ENCODE measurements at places on chromosomes 11 and 22.

DNA sequence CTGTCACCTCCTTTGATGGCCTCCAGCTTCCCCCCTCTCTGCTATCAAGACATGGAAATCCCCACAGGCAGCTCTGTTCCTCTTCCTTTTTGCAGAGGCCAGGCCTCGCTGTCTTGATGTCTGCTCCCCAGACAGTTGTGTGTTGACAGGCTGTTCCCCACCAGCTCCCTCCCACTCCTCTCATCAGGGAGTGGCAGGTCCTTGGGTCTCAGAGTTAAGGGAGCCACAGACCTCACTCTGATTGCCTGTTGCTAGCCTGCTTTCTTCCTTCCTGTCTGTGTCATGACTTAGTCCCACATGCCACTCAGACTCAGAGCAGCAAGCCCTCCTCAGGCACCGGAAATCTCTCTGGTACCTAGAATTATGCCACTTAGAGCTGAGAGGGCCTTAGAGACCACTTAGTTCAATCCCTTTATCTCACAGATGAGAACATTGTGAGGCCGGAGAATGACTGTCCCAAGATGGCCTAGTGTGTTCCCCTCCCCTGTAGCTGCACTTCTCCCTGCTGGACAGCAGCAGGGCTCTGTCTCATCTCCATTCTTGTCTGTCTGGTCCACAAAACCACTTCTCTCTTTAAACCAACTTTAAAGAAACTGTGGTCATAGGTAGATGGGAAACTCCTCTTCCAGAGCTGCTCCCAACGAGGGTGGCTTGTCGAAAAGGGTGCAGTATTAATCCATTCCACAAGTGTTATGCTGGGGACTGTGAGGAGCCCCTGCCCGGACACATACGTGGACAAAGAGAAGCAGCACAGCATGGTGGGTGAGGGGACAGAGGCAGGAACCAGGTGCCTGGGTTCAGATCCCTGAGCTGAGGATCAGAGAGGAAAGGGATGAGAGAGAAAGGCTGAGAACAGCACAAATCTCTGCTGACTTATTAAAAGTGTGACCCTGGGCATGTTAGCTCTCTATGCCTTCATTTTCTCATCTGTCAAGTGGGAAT is 4.2 kb downstream of the AMPD3 start:
- DNase-seq = peak; percentile 53

- no peak for DNase-seq
These were observed 6.7 kb downstream of the KCNE3 start for GRCh38 chr11:74460481-74461154.

DNA sequence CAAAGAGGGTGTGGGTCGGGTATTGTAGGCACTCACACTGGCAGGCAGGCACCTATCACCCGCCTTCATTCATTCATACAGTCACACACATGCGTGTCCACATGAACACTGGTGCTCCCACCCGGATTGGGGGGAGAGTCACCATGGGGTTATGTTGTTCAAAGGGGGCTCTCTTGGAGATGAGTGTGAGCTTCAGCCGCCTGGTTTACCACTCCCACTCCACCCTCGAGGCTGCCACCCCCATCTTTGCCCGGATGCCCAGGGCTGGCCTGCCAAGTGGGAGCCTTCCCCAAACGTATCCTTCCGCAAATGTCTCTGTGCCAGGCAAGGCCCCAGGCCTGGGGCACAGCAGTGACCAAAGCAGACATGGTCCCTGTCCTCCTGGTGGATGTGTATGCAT is 22.6 kb downstream of the MRGPRD start:
- DNase-seq = no peak

GRCh38 chr11:17077240-17077519 is 287 bp downstream of the RPS13 start:
- DNase-seq = no peak

DNA sequence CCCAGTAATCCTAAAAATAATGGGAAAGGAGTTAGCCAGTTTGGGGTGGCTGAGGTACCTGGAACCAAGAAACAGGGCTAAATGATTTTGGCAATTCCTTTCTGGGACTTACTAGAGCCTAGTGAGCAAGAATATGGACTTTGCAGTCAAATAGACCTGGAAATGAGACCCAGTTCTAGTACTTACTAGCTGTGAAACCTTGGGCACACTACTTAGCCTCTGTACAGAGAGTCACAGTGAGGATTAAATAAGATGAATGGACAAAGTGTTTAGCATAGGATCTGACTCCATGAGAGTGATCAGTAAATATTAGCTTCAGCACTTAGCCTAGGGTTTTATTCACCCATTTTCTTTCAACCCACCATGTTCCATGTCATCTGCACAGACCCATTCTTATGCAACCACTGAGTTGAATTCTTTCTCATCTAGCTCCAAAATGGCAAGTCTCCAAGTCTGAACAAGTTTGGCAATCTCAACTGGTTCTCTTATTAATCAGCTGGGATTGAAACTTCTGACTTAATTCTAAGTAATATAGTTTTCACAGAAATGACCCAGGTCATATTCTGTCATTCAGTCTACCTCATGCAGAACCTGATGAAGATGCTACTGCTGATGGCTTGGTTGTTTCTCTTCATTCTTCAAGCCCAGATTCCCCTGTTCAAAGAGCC is 15.0 kb upstream of the SORL1 start:
- no peak for DNase-seq

Data from activated T-cell treated with anti-CD3 and anti-CD28 coated beads, Interleukin-2, amount 50 U/mL, for 4 hours (primary cell).